ENCODE measurements at places on chromosomes 4 and X.

- DNase-seq: no peak
Observed at GRCh38 chr4:174119830-174120229, 163.6 kb downstream of the FBXO8 start.

DNA sequence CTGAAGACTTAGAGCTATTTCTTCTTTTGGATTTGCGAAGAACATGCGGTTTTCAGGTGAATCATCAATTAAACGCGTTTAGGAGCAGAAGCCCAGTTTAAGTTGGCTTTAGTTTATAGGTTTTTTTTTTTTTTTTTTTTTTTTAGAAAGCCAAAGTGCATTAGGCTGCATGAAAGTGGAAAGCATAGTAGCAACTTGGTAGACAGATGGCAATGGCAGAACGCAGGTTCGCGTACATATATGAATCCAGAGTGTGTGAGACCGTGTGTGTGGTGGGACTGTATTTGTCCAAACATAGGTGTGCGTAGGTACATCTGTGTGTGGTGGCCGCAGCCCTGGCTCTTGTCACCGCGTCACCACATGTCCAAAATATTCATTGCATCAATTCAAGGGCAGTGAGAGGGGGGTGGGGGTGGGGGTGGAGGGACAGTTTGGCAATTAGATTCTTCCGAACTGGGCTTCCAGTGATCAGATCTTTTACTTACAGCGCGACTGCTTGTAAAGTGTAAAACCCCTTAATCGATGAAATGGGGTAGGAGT, 901 bp downstream of the JADE1 start:
- peak; percentile 28 for DNase-seq

GRCh38 chr4:113825272-113825671, 63.7 kb upstream of the CAMK2D start:
- DNase-seq: peak; percentile 45

- no peak for DNase-seq
Observed at GRCh38 chrX:152149648-152150047, 11.3 kb upstream of the MAGEA10 start.

DNA sequence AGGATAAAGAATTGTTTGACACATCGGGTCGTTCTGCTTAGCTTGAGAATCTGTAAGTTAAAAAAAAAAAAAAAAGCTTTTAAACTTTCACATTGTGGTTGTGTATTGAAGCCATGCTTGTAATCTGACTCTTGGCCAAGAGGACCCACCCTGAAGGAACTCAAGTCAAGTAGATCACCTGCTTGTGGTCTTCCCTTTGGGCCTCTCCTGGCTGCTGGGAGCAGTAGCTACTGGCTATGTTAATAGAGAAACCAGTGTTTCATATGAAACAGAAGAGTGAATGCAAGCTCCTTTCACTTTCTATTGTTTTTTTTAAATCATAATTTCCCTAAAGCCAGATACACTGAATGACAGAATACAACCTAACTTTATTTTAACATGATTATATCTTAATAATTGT, 402.4 kb upstream of the NDST4 start:
- no peak for DNase-seq

DNA sequence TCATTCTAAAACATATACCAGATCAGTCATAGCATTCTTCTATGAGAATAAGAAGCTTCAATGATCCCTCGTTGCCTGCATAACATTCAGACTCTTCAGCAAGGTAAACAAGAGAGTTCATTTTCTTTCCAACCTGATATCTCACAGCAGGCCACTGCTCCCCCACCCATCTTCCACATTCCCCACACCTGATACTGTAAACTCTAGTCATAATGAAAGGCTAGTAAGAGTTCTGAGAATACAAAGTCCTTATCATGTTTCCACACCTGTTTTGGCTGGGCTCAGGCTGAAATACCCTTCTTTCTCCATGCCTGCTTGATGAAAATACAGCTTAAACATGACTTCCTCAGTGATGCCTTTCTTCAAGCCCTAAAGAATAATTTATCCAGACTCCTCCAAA, 2.3 kb upstream of the AASDH start:
- DNase-seq: no peak

- DNase-seq: no peak
Observed at GRCh38 chr4:83207497-83208101, 77.0 kb downstream of the COQ2 start.

- DNase-seq: peak; percentile 39
Observed at GRCh38 chr4:26860922-26861433, 337 bp downstream of the STIM2 start.

- DNase-seq: no peak
Observed at GRCh38 chr4:53935780-53936179, 128.6 kb downstream of the CHIC2 start.

DNA sequence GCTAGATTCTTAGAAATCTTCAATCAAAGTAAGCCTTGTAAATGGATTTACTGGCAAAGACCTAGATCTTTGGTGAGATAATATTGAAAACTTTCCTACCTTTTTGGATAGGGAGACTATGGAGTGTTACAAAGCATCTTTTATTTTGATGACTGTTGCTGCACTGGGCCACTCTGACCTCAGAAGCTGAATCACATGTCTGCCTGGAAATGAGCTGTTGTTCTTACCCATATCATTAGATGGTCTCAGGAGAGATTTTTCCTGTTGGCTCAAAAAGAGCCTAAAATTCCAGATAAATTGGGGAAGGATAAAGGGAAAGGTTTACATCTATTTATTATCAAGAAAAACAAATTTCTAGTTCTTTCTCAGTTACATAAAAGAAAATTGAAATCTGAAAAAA, 127.5 kb upstream of the BMP3 start:
- DNase-seq: no peak

GRCh38 chrX:45026036-45026435, 153.0 kb downstream of the KDM6A start:
- DNase-seq: no peak

DNA sequence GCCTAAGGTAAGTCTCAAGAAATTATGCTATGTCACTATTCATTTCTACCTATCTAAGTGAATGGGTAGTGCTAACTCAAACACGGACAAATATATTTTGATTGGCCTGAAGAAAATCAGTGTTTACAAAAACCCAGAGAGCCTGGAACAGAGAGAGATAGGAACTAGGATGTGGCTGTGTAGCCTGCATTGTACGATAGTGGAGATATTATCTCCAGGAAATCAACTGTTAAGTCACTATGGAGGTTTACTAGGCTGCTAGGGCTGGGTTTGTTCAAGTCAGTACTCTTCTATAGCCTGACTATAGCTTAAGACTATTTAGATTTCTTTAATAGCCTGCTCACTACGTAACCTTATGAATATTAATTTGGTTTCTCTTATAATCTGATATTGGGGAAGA, 127.9 kb downstream of the TACR3 start:
- no peak for DNase-seq

DNA sequence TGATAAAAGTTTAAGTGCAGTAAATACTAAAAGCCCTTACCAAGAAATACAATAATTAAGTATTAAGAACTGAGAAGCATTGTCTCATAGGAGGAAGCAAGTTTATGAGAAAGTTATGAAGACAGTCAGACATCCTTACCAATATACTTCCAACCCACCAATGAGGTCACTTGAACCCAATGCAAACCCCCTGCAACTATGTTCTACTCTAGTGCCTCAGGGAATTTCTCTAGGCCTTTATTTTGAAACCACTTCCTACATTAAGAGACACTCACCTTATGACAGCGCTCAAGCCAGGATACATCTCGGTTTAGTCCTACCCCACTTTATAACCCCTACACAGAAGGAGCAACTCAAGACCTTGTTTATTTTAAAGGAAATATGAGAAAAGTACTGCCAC, 61.3 kb downstream of the STPG2 start:
- no peak for DNase-seq

- peak; percentile 42 for DNase-seq
Observed at GRCh38 chr4:76948443-76949275, 893 bp upstream of the SEPTIN11 start.

DNA sequence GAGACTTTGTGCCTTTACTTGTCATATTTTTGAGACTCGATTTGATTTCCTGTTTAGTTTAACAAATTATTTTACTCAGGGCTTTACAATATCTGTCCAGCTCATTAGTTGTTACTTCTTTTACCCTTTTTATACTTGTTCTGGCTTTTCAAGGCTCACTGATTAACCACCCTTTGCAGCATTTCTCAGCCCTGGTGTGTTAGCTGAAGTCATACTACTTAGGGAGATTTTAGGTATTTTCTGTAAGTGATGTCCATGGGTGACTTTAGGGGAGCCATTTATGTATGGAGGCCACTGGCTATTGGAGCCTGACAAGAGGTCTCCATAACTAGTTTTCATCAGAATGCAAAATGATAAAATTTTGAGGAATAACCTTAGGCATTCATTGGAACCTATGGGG, 147.2 kb downstream of the RPA4 start:
- no peak for DNase-seq

GRCh38 chr4:87916626-87917025, 58.9 kb upstream of the SPP1 start:
- DNase-seq: no peak

GRCh38 chr4:3316146-3316545, 23.3 kb downstream of the RGS12 start:
- DNase-seq: no peak

GRCh38 chr4:173990869-173991210, 292.6 kb downstream of the FBXO8 start:
- no peak for DNase-seq

GRCh38 chrX:30153881-30154260, 61.5 kb upstream of the MAGEB2 start:
- no peak for DNase-seq

- DNase-seq: no peak
Observed at GRCh38 chr4:7880683-7881082, 59.0 kb downstream of the AFAP1 start.

DNA sequence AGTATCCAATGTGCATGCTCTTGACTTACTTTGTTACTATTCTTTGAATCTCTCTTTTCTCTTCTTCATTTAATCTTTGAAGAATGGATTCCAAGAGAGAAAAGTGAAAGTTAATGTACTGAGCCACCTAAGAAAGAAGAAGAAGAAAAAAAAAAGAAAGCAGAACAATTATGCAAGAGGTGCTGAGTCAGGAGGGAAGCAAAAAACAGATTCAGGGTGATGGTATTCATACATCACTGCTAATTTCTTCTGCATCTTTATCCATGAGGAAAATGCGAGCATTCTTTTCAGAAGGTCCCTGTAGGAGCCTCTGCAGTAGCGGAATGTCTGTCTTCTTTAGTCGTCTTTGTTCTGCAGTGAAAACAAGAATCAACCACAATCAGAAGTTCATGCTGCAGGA, 43.9 kb downstream of the RASSF6 start:
- DNase-seq: no peak

- no peak for DNase-seq
Observed at GRCh38 chr4:40403081-40403480, 67.9 kb downstream of the CHRNA9 start.

DNA sequence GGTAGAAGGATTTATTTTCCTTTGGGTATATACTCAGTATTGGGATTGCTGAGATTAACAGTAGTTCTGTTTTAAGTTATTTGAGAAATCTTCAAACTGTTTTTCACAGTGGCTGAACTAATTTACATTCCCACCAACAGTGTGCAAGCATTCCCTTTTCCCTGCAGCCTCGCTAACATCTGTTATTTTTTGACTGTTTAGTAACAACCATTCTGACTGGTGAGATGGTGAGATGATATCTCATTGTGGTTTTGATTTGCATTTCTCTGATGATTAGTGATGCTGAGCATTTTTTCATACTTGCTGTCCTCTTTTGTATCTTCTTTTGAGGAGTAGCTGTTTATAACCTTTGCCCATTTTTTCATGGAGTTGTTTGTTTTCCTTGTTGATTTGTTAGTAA, 457.8 kb downstream of the TRAM1L1 start:
- no peak for DNase-seq

GRCh38 chrX:28880136-28880535, 292.9 kb downstream of the IL1RAPL1 start:
- no peak for DNase-seq

- no peak for DNase-seq
Observed at GRCh38 chr4:48554606-48555005, 64.6 kb downstream of the ZAR1 start.

- DNase-seq: no peak
Observed at GRCh38 chr4:25844961-25845712, 17.7 kb downstream of the SEL1L3 start.

GRCh38 chr4:131978120-131978519, 1171.0 kb upstream of the PCDH10 start:
- DNase-seq: no peak

GRCh38 chrX:43861750-43862149, 20.5 kb downstream of the MAOB start:
- no peak for DNase-seq

- no peak for DNase-seq
Observed at GRCh38 chr4:7462509-7462971, 27.8 kb upstream of the PSAPL1 start.

DNA sequence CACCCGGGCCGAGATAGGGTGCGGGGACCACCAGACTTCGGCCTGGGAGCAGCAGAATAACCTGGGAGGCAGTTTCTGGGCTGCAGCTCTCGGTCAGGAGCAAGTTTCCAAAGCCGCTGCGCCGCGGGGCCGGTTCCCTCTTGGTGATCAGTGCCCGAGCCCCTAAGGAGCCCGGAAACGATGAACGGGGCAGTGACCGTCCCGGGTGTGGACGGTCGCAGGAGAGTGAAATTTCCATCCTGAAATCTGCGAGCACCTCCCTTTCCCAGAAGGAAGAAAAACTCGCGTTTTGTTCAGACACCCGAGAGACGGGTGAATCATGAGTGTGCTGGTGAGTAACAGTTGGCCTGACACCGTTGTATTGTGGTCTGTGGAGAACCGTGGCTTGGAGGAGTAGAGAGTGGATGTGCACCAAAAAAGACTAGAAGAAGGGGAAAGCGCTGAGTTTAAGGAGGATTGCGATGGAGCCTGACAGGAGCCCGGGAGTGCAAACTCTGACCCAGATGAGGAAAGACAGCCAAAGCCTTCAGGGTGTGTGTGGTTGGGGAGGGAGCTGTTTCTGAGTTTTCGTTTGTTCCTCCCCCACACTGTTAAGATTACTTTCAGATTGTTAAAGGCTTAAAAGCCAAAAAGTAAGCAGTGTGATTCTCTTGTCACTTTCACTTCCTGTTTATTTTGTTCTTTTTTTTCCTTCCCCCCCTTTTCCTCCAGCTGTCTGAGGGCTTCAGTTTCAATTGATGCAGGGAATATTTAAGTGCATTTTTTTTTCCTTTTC, 828 bp downstream of the MCUB start:
- DNase-seq: peak; percentile 70

DNA sequence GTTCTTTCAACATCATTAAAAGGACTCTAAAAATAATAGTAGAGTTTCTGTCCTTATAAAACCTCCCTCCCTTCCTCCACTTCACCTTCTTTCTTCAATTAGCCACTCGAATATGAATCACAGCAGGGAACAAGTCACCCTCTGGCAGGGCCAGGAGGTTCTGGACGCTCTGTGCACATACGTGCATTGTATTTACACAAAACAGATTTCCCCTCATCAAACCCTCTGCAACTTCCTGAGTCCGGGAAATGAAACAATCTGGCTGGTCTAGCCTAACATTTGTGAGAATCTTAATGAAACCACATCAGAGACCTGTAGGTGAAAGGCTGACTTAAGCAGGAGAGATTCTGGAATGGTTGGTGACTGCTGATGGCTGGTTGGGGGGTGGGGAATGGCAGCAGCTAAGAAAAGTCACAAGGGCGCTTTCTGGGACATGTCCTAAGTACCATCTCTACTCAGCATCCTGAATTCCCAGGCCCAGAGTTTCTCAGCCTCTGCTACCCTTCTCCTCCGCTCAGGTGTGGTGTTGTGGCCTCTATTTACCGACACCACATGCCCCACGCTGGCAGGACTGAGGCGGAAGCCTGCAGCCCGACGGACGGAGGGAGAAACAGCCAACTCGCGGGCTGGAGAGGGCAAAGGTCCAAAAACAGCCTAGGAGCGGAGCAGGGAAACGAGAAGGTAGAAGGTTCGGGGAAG, 1.0 kb downstream of the ZDHHC9 start:
- no peak for DNase-seq

GRCh38 chr4:8506373-8507195, 66.0 kb downstream of the TRMT44 start:
- DNase-seq: no peak

All from activated CD4-positive, alpha-beta T cell treated with anti-CD3 and anti-CD28 coated beads, Interleukin-2, amount 10 ng/mL, durations not matched to agents 7 days and 5 days (primary cell).